LHCN-M2 (cell line): ENCODE measurements at places on chromosomes 11 and 22. TPM values are rescaled to one million over a fixed set of nuclear protein-coding genes. Genes with fewer than 3 reads are reported as not detected.

DNA sequence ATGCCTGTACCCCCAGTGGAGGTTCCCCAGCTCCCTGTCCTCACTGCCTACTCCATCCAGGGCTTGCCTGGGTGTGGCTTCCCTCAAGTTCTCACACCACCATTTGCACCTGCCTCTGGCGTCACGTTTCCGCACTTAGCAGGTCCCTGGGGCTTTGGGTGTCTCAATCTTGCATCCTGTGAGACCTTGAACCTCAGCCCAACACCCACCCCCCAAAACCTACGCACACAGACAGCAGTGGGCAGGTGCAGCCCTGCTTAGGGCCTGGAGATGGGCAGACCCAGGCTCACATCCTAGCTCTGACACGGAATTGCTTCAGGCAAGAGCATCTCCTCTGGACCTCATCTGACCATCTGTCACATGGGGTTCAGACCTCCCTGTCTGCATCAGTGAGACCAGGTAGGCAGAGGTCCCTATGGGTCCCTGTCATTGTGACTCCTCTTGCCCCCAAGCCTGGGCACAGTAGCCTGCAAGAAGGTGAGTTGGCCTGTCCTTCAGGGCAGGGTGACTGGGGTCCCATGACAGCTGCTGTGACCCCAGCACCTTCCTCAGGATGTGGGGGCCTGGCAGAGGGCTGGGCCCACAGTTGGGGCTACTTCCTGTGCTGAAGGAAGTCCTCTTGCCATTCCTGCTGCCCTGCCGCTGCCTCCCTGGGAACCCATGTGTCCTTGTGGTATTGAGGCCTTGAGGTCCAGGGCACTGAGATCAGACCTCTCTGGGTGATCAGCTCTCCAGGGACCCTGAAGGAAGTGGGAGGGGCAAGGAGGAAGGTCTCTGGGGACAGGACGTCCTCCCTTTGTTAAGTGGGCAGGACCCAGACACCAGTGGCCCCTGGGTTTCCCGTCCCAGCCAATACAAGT lies 2.0 kb downstream of the SIPA1 start:
- DNase-seq: no peak

OR10G6 gene
- total RNA-seq: not detected in 2 replicates

DNA sequence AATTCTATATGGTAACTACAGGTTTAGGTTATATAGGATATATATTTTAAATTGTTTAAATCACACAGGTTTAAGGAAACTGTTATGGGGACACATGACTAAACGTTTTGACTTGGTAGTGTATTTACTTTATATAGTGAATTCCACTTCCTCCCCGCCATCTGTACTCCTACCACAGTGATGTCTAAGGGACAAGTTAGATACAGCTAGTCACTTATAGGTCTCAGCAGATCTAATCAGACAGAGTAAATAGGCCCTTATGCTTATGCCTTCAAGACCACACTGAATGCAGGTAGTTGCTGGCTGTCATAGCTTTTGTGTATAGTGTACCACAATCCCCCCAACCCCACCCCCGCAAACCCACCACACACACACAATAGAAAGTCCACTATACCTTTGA lies 8.2 kb downstream of the SESN3 start:
- DNase-seq: no peak

DNA sequence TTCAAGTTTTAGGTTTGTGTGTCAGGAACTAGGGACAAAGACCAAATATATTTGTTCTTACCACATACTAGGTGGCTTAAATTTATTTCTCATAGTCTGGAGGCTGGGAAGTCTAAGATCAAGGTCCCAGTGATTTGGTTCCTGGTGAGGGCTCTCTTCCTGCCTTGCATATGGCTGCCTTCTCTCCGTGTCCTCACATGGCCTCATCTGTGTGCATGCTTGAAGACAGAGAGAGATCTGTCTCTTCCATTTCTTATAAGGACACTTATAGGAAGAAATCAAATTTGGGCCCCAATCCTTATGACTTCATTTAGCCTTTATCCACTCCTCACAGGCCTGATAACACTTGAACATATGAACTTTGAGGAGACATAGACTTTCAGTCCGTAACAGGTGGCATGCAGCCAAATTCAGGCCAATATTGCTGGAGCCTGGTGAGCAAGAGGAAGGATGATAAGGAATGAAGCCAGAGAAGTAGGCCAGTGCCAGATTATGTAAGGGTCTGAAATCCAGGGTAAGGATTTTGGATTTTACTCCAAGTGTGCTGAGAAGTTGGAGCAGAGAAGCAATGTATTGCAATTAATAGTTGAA lies 35.1 kb downstream of the TTC17 start:
- no peak for DNase-seq

DNA sequence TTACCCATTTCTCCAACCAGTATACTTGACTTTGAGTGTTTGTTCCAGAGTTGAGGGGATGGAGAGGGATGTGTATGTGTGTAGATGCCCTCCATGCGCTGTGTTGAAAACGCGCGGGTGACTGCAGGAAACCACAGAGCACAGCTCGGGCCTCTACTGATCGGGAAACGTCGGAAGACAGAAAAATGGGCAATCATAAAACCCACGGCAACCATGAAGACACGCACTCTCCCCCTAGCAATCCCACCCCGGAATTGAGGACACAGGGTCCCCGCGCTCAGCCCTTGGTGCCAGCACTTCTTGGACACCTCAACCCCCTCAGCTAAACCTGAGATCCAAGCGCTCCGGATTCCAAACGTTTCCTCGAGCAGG lies 251 bp upstream of the UQCC3 start:
- no peak for DNase-seq

RDX gene
- 107 and 109 TPM in 2 replicates for total RNA-seq

TMEM9B gene
- total RNA-seq: 46.2 and 47.3 TPM in 2 replicates

- peak; percentile 77 for DNase-seq
Observed at GRCh38 chr11:1262172-1263006, 39.5 kb downstream of the MUC5B start.

DNA sequence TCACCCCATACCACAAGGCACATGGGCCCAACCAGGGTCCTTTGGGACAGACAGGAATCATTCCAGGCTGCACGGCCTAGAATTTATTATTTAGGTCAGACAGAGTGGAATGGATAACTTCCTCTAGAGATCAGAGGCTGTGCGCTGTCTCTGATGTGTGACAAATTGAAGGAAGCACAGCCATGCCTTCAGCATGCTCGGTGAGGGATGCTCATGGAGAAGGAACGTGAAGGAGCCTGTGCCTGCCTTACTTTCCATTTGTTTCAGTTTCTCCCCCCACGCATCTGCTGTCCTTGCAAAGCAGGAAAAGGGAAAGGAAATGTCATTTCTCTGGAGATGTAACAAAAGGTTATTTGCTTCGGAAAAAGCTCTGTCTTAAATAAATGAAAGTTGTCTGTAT lies 644.1 kb downstream of the OPCML start:
- DNase-seq: no peak

DNA sequence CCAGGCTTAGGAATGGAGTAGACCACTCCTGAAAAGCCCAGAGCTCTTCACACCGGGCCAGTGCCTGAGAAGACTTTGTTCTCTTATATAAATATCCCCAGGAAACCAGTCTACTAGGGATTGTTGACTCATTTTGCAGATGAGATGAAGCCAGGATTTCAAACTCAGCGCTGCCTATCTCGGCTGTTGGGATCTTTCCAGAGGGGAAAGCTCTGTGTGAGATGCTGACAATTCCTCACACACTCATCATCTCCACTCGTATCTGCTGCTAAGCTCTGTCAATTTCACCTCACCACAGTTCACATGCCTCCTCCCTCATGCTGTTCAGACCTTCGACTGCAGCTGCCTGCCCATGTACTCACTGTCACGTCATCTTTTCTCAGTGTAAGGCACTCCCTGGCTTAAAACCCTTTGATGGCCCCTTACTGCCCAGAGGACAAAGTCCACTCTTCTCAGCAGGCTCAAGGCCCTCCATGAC lies 12.5 kb downstream of the USH1C start:
- peak; percentile 84 for DNase-seq
